Activated CD4-positive, alpha-beta T cell treated with anti-CD3 and anti-CD28 coated beads, Interleukin-2, amount 50 U/mL, for 4 hours (primary cell): ENCODE measurements at places on chromosomes 6 and 20.

DNA sequence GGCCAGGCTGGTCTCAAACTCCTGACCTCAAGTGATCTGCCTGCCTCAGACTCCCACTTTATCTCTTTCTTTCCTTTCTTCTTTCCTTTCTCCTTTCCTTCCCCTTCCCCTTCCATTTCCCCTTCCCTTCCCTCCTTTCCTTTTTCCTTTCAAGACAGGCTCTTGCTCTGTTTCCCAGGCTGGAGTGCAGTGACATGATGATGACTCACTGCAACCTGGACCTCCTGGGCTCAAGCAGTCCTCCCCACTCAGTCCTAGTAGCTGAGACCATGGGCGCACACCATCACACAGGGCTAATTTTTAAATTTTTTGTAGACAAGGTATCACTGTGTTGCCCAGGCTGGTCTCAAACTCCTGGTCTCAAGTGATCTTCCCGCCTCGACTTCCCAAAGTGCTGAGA is 377.6 kb upstream of the ZFP64 start:
- no peak for DNase-seq

- peak; percentile 94 for DNase-seq
These were observed 1.4 kb upstream of the HIVEP2 start for GRCh38 chr6:142946181-142946923.

DNA sequence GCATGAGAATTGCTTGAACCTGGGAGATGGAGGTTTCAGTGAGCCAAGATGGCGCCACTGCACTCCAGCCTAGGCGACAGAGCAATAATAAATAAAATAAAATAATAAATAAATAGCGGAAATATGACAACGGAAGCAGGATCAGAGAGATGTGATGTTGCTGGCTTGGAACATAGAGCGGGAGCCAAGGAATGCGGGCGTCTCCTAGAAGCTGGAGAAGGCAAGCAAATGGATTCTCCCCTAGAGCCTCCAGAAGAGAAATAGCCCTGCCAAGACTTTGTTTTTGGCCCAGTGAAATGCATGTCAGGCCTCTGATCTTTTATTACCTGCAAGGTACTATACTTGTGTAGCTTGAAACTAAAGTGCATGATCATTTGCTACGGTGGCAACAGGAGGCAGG is 12.4 kb downstream of the KIAA1755 start:
- DNase-seq: no peak

- DNase-seq: no peak
These were observed 61.8 kb downstream of the CNBD2 start for GRCh38 chr20:36030149-36030548.

GRCh38 chr6:50722829-50723554 is 9.7 kb downstream of the TFAP2D start:
- no peak for DNase-seq
